Cardiac fibroblast (primary cell): ENCODE measurements at places on chromosomes 3 and 15.
A peak's percentile ranks its signal among the peaks of the same experiment; 100 is the strongest.

GRCh38 chr3:188900421-188900951 is 271.3 kb upstream of the TPRG1 start:
- peak; percentile 93 for DNase-seq

DNA sequence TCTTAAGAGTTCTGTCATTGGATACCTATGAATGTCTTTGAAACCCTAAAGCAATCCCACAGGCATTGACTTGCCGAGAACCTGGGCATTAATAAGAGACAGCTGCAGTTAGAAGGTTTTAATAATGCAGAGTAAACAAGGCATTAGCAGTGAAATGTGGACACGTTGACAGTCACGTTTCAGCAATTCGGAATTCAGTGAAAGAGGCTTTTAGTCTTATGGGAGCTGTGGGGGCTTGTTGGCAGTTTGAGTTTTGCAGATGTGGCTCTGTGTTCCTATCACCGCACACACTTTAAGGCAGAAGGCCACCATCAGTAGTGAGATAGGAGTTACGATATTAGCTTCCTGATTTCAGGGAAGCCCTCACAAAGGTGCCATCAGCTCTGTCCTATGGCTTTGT is 145.2 kb upstream of the NUDT16 start:
- no peak for DNase-seq

- peak; percentile 79 for DNase-seq
Measured at GRCh38 chr3:115814778-115815380, 191.6 kb downstream of the GAP43 start.

DNA sequence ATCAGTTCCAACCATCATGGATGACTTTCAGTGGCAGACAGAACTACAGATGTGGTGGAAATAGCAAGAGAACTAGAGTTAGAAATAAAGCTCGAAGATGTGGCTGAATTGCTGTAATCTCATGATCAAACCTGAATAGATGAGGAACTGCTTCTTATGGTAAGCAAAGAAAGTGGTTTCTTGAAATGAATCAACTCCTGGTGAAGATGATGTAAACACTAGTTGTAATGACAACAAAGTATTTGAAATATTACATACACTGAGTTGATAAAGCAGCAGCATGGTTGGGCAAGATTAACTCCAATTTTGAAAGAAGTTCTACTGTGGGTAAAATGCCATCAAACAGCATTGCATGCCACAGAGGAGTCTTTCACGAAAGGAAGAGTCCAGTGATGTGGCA is 131.7 kb upstream of the FAM3D start:
- DNase-seq: no peak

DNA sequence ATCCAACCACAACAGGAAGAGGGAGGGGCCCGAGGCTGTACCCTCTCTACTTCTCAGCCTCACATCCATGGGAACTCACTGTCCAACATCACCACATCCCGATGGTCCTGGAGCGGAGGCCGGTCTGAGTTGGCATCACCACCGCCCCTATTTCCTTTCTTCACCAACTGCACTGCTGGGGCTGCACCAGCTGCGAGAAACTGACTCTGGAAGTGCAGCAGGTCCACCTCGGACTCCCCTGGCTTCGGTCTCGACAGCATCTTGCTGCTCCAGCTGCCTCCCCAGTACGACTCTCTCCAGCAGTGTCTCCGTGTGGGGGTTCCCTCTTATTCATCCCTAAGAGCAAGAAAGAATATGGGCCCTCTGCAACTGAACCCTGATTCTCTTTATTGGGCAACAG is 7.2 kb downstream of the RPAP1 start:
- no peak for DNase-seq

DNA sequence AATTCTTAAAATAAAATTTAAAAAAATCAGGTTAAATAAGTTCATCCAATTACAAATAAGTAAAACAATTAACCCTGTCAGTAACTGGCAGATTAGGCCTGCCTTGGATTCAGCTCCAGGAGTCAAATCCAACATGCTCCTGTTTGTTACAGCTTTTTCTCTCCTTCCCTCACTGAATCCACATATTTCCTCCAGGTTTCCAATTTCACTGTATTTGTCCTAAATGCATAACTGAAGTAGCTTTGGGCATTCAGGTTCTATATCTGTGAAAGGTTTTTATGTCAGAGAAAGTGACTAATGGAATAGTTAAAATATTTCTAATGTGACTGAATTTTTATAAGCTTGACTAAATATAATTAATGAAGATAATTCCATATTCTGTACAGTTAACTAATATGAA is 79.7 kb downstream of the IFT80 start:
- DNase-seq: no peak
